ENCODE measurements at places on chromosomes 7 and 10.

DNA sequence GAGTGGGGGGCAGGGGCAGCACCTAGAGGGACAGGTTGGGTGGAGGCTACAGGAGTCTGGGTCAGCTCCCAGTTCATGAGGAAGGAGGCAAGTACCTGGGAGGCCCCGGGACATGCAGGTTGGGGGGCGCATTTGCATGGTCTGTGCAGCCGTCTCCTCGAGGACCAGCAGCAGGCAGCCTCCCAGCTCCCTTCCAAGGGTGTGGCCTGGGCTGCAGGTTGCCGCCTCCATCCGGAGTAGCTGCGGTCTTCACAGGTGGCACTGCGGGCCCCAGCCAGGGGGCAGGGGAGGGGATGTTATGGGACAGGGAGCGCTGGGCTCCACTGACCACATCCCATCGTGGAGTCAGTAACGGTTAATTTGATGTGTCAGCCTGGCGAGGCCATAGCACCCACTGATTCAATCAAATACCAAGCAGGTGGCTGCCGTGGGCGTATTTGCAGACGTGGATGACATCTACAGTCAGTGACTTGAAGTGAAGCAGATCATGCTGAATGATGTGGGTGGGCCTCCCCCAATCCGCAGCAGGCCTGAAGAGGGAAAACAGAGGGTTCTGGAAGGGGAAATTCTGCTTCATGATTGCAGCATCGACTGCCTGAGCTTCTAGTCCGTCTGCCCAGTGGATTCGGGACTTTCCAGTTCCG, 81.6 kb downstream of the PRKAG2 start:
- no peak for DNase-seq

DNA sequence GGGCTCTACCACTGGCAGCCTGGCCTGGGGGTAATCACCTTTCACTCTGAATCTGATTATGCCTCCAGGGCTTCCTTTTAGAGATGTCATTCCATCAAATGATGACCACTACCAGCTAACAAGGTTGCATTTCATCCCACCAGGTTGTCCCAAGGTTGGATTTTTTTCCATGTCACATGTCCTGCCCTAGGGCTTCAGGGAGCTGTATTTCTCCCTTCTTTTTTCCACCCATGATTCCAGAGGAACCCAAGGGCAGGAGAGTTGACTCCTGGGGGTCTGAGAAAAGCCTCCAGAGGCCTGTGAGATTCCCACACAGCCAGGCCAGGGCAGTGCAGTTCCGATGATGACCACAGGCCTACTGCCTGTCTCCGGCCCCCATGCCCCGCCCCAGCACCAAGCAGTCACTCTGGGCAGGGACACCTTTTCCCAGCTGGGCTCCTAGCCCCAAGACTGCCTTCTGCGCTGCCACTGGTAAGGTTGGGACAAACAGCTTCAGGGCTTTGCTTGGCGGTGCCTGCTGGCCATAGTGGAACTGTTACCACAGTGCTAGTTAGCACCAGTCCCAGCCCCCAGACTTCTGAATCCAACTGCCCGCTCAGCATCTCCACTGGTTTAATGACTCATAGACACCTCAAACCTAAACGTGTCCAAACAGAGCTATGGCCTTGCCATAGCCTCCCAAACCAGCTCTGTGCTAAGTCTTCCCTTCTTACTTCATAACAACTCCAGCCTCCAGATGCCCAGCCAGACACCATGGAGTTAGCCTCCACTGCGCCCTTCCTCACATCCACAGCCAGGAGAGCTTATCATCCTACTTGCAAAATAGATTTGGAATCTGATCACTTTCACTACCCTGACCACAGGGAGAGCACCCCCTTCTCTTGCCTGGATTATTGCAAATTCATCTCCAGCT, 133.7 kb downstream of the ARHGAP22 start:
- no peak for DNase-seq

GRCh38 chr10:25024528-25024927, 8.1 kb downstream of the THNSL1 start:
- DNase-seq = no peak

GRCh38 chr10:29304264-29304994, 15.6 kb downstream of the LYZL1 start:
- DNase-seq = peak; percentile 23

GRCh38 chr10:124875596-124875995, 66.3 kb upstream of the ZRANB1 start:
- DNase-seq = no peak

- no peak for DNase-seq
These were observed 736 bp upstream of the ITIH5 start for GRCh38 chr10:7667262-7668141.

DNA sequence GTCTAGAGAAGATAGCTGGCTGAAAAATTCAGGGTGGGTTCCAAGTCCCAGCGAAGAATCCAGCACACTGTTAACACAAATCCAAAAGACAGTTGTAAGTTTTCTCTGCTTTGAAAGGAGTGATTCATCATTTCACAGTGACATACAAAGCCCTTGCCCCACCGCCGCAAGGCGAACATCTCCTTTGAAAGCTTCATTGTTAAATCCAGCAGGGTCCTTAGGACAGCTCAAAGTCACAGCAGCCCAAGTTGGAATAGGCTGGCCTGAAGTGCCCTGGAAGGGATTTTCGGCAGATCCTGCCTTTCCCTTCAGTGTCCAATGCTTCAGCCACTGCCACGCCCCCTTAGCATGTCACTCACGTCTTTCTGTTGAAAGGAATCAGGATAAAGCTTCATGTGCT, 526.1 kb downstream of the CALN1 start:
- DNase-seq = no peak

GRCh38 chr7:19009241-19009935, 108.0 kb downstream of the TWIST1 start:
- DNase-seq = no peak

DNA sequence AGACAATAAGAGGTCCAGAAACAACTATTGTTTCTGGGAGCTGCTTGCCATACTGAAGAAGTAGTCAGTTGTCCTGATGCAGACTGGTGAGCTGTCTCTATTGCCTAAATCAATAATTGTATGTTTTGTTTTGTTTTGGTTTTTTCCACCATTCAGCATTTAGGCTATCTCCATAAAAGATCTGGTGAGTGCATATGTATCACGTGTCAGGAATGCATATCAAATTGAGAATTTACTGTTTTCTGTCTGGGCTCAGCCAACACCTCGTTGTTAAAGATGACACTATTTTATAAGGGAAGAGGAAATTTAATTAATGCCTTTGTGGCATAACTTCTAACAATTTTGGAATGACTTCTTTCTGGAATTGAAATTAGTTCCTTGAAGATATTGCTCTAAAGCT, 66.2 kb downstream of the SORCS1 start:
- DNase-seq = no peak

DNA sequence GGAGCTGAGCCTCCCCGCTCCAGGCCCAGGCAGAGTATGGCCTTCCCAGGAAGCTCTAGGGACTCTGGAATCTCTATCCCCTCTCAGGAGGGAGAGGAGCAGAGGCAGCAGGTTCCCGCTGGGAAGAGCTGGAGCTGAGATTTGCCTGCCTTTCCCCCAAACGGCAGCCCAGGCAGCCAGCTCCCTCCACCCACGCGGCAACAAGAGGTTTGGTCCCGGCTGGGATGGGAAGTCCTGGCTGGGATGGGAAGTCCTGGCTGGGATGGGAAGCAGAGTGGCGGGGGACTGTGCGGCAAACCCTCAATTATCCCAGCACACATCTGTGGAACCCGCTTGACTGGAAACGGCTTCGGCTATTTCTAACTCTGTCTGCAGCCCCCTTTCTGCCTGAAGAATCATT, 223.0 kb downstream of the ELFN1 start:
- DNase-seq = no peak

GRCh38 chr7:34837316-34837715, 179.3 kb downstream of the NPSR1 start:
- DNase-seq = no peak

GRCh38 chr10:79004311-79004710, 64.5 kb upstream of the ZMIZ1 start:
- DNase-seq = no peak

DNA sequence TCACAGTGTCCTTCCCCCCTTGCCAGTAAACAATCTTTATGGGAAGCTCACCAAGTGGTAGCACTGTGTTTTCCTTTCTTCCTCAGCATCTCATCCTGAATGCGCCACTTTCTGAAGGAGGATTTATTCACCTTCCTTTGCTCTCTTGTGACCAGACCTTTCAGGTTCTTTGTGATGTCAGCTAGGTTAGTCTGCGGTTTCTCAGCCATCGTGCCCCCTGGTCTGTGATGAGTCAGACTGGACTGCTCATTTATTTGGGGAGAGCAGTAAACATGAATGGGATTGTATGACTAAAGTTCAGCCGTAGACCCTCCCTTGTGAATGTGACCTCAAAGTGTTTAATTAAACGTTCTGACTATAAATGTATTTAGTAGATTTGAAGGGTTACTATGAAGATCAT, 235.1 kb upstream of the CELF2 start:
- no peak for DNase-seq

DNA sequence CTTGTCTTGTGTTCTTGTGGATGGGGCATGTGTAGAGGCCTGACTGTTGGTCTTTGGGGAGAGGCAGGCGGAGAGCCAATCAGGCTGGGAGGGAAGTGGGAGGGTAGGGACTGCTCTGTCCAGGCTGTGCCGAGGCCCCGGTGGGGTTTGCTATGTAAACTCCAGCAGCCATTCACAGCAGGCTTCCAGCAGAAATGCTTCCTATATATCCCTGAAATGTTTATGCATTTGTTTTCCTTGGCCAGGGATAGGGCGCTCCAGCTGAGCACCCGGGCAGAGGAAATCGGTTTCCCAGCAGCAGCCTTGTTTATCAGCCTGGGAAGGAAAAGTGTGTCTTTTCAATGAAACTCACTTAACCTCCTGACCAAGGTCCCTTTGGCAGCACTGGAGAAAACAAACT, 18.3 kb upstream of the AQP1 start:
- no peak for DNase-seq

- no peak for DNase-seq
These were observed 274.7 kb upstream of the FZD8 start for GRCh38 chr10:35916791-35917190.

- DNase-seq = no peak
These were observed 52.3 kb upstream of the TMEM229A start for GRCh38 chr7:124085179-124085578.

DNA sequence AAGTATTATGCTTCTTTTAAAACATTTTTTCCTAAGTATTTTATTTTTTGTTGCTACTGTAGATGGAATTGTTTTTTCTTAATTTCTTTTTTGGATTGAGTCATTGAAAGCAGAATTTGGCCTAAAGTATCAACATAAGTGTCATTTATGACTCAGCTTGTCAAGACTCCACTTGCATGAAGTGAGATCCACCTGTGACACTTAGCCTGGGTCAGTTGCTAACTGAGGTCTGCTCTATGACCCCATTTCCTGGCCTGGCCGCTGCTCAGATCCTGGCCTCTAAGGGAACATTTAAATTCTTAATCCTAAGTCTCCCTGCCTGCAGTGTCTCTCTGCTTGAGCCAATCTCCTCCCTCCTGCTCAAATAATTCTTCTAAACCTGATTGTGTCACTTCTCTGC, 35.5 kb downstream of the TMEM270 start:
- no peak for DNase-seq

- no peak for DNase-seq
These were observed 19.4 kb downstream of the OGDH start for GRCh38 chr7:44625526-44626471.

DNA sequence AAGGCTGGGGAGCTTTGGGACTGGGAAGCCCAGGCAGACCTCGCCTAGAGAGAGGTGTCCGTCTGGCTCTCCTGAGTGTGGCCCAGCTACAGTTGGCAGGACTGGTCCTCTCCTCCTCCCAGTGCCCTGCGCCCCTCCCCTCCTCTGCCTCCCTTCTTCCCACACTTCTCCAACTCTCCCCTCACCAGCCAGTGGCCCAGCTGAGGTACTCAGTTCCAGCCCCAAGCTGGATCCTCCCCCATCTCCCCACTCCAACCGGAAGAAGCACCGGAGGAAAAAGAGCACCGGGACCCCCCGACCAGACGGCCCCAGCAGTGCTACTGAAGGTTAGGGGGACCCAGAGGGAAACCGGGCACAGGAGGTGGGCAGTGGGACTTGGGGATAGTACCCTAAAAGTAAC, 27.7 kb downstream of the GBX1 start:
- DNase-seq = no peak

GRCh38 chr10:86752311-86752710, 4.1 kb upstream of the BMPR1A start:
- DNase-seq = no peak

GRCh38 chr10:73093922-73094850, 2.5 kb downstream of the P4HA1 start:
- DNase-seq = no peak

- DNase-seq = no peak
These were observed 12.8 kb upstream of the RGS10 start for GRCh38 chr10:119555178-119555784.

DNA sequence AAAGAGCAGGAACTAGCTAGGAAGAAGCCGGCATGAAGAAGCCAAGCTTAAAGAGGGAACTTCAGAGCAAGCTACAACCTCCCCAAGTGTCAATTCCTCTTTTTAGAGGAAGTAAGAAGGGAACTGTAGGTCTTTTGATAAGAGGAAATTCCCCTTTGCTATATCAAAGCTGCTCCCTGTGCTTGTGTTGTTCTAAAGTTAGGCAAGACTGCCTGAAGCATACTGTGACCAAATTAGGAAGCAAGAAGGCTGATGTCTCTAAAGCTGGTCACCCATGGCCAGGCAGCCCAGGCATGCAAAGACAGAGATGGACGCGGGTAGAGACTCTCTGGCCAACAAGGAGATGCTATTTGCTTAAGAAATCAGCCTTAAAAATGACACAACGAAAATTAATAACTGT, 87.9 kb downstream of the RNF216 start:
- DNase-seq = peak; percentile 99

DNA sequence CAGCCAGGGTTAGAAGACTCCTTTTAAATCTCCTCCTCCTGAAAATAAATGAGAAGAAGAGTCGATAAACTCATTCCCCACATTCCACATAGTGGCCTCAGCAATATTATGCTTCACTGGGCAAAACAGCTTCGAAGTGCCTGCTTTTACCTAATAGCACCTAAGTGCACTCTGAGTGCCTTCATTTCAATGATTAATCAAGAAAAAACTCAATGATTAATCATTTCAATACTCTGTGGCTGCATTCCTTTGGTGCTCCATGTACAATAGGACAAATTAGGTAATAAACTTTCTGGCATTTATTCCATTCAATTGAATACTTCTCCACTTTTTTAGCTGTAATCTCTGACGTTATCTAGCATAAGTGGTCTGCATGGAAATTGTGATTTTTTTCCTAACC, 174.6 kb downstream of the CCDC71L start:
- DNase-seq = no peak

- no peak for DNase-seq
These were observed 124.2 kb upstream of the BMPER start for GRCh38 chr7:33781167-33781566.

GRCh38 chr10:23100331-23101030, 5.1 kb downstream of the MSRB2 start:
- DNase-seq = peak; percentile 55

- no peak for DNase-seq
These were observed 629.1 kb downstream of the ACTR3B start for GRCh38 chr7:153388611-153389010.

Measured in GF-D8 (cell line).